NCI-H774 (cell line): ENCODE measurements at places on chromosomes 13 and 19.

DNA sequence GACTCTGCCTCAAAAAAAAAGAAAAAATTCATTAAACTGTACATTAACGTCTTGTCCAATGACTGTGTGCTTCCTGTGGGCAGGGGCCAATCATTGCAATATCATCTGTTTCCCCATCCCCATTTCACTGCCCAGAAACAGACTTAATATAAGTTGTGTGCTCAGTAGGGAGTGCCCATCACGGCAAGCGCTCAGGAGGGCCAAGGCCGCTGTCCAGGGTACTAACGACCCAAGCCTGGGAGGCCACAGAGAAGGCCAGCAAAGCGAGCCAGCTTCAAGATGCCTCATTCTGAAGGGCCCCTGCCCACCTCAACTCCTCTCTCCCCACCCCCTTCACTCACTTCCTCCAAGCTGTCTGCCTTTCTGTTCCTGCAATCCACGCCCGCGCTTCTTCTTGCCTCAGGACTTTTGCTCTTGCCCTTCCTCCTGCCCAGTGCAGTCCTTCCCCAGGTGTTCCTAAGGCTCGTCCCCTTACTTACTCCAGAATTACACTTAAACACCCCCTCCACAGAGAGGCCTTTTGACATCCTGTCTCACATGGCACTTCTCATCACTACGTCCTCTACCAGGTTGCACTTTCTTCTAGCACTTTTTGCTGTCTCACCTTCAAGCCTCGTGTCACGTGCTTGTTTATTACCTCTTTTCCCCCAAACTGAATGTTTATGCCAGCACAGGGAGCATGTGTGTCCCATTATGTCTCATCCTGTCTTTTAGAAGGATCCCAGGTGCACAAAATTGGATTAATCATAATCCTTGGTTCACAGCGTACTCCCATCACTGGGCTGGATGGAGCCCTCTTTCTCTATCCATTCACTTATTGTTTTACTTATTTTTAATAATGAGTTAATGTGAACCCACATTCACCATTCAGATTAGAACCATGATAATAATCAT is 11.3 kb upstream of the POU2F2 start:
- DNase-seq: no peak

GRCh38 chr19:3898426-3898825 is 17.9 kb downstream of the ATCAY start:
- no peak for DNase-seq

- no peak for DNase-seq
These were observed 16.4 kb upstream of the UPF3A start for GRCh38 chr13:114264886-114265611.

DNA sequence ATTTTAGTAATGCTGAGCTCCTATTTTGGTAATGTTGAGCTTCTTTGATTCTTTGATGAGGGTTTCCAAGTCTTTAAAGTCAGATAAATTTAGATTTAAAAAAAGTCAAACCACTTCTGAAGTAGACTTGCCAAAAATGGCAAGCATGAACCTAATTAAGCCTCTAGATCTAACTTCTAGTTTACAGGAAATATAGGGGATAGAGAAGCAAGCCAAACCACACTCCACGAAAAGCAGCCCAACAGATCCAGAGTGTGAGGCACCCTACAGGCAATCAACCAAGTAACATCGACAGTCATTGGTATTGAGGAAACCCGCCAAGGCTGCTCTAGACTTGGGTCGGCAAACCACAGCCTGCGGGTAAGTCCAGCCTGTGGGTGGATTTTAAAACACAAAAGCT is 3.7 kb downstream of the GGACT start:
- no peak for DNase-seq

DNA sequence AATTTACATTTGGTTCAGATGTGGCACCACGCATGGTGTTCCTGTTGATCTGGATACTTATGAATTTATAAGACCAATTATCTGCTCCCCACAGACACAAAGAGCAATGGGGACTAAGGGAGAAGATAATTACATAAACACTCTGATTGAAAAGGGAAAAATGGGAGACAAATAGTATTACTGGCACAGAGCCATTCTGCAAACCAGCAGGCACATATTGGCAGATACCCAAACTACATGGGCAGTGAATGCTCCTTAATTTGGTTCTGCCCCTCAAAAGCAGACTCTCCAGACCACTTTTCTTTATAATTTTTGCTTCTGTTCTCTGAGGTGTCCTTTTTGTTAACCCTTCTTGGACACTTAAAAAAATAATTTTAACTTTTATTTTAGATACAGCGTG is 1674.2 kb downstream of the PCDH9 start:
- peak; percentile 13 for DNase-seq

DNA sequence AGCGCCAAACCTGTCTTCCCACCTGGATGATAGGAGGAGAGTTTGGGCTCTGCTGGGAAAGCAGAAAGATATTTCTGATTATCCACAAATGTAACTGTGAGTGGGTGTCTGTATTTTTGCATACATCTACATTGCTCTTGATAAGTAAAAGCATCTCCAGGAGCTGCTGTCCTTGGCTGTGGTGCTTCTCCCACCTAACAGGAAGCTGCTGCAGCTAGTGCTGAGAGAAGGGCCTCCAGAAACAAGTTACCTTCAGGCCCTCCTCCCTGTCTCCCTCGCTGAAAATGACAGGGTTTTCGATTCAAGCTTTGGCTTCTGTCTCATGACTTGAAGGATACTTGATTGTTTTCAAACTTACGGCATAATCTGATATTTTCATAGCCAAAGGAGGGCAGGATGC is 90.1 kb downstream of the FOXO1 start:
- no peak for DNase-seq

GRCh38 chr13:31427151-31428100 is 227.7 kb downstream of the B3GLCT start:
- no peak for DNase-seq

- DNase-seq: no peak
These were observed 450.3 kb upstream of the ARGLU1 start for GRCh38 chr13:107018285-107018684.

DNA sequence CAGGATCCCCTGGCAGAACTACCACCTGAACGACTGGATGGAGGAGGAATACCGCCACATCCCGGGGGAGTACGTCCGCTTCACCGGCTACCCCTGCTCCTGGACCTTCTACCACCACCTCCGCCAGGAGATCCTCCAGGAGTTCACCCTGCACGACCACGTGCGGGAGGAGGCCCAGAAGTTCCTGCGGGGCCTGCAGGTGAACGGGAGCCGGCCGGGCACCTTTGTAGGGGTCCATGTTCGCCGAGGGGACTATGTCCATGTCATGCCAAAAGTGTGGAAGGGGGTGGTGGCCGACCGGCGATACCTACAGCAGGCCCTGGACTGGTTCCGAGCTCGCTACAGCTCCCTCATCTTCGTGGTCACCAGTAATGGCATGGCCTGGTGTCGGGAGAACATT is 7.5 kb downstream of the FUT2 start:
- DNase-seq: no peak

- DNase-seq: no peak
These were observed 1.3 kb upstream of the SPACA6 start for GRCh38 chr19:51691584-51692428.

GRCh38 chr13:106063591-106064313 is 471.7 kb downstream of the EFNB2 start:
- DNase-seq: no peak

DNA sequence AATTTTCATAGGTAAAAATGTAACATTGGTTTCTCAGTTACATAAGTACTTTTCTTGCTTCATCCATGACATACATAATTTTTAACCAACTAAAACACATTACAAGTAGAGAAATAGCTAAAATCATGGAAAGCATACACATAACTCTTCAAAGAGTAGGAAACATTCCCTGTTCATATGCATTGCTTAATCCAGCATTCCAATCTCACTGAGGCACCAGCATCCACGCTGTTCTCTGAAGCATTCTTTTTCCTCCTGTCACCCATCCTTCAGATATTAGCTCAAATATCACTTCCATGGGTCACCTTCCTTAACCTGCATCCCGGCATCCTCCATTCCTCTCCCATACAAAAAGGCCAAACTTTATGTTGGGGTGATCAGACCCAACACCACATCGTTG is 79.1 kb downstream of the ZNF254 start:
- no peak for DNase-seq

- DNase-seq: no peak
These were observed 109.4 kb downstream of the KCTD15 start for GRCh38 chr19:33905937-33906577.
